AML-193 (cell line): ENCODE measurements at places on chromosomes 13 and 19.

- no peak for DNase-seq
These were observed 83.3 kb downstream of the KCTD15 start for GRCh38 chr19:33879818-33880575.

DNA sequence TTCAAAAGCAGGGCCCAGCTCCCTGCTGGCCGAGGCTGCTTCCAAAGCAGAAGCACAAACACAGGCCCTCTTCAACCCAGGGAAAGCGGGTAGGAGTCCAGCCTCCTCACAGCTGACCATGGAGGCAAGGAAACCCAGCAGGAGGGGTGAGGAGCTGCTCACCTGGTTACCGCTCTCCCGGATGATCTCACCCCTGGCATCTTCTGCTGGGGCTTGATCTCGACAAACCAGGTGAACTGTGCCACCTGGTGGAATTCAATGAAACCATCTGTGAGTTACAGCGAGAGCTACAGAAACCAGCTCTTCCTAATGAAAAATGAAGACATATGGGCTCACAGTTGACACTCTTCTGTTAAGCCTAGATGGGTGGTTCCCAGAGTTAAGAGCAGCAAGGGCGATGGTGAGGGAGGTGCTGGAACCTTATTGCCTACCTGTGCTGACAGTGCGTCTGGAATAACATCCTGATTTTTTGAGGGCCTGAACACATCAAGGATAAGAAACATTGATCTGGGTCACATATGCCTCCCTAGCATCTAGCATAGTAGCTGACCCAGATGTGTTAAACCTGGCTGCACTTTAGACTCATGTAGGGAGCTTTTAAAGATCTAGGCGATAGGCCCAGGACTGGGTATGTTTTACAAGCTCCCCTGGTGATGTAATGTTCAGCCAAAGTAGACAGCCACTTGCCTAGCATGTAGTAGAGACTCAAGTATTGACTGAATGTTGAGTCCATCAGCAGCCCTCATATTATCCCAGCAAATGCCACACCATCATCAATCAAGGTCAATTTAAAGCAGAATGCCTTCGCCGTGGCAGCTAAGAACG, 6.1 kb downstream of the DHRS12 start:
- DNase-seq = peak; percentile 52

- no peak for DNase-seq
These were observed 669 bp downstream of the GADD45B start for GRCh38 chr19:2476451-2477140.

DNA sequence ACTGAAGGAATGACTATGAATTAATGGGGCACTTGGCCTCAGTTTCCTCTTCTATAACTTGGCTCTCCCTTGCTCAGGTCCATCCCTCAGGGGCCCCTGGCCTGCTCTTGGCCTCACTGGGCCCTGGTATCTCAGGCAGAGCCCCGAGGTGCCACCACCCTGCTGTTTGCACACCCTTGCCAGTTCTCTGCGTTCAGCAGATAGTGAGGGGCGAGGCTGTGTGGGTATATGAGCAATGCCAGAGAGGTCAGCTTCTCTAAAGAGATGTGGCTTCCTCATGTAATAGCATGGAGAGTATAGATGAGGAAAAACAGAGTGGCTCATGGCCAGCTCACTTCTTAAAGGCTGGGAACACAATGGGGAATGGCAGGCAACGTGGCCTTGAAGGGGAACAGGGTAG, 76.1 kb downstream of the CYSLTR2 start:
- DNase-seq = no peak

- no peak for DNase-seq
These were observed 200.5 kb downstream of the POU4F1 start for GRCh38 chr13:78402708-78403400.

- DNase-seq = no peak
These were observed 5.5 kb upstream of the SERP2 start for GRCh38 chr13:44368062-44368591.

DNA sequence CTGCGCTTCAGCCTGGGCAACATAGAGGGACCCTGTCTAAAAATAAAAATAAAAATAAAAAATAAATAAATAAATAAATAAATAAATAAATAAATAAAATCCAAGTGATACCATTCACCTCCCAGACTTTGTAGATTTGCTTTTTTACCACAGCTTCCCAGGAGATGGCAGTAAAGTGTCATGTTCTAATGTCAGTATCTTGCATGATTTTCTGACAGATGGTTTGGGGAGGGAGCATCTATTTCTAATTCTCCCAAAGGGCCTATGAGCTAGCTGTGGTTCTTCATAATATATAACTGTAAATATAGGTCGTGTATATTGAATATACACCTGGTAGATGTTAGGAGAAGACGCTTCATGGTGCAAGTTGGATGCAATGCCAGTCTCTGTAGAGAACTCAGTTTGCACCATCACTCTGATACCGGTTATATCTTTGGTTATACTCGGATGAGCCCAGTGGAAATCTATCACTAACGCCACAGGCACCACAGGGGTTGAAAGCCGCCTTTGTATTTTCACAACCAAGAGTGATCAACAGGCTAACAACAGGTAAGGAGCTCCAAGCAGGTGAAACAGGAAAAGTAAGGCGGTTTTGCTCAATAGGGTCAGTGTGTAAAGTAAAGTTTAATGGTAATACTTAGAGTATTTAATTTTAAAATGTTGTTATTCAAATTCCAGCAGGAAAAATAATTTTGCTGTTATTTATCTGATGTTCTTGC, 13.9 kb downstream of the APLP1 start:
- DNase-seq = peak; percentile 66

GRCh38 chr13:99085808-99086266, 108.0 kb upstream of the DOCK9 start:
- no peak for DNase-seq

DNA sequence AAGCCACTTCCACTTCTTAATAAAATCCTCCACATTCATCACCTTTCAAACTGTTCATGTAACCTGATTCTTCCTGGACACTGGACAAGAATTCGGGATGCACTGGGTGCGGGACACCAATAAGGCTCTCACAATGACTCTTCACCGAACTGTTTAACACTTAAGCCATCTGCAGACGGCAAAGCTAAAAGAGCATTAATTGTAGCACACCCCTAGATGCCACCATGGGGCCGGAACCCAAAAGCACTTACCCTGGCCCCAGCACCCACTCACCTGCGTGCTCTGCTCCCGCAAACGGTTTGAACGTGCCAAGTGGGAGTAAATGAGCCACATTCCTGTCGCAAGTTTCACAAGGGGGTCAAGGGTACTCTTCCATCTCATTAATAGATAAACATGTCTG, 254.3 kb upstream of the PRR20A start:
- DNase-seq = no peak

GRCh38 chr19:37763488-37763887, 15.9 kb downstream of the ZNF573 start:
- no peak for DNase-seq

- DNase-seq = no peak
These were observed 7.3 kb downstream of the SIRT6 start for GRCh38 chr19:4174895-4175668.

DNA sequence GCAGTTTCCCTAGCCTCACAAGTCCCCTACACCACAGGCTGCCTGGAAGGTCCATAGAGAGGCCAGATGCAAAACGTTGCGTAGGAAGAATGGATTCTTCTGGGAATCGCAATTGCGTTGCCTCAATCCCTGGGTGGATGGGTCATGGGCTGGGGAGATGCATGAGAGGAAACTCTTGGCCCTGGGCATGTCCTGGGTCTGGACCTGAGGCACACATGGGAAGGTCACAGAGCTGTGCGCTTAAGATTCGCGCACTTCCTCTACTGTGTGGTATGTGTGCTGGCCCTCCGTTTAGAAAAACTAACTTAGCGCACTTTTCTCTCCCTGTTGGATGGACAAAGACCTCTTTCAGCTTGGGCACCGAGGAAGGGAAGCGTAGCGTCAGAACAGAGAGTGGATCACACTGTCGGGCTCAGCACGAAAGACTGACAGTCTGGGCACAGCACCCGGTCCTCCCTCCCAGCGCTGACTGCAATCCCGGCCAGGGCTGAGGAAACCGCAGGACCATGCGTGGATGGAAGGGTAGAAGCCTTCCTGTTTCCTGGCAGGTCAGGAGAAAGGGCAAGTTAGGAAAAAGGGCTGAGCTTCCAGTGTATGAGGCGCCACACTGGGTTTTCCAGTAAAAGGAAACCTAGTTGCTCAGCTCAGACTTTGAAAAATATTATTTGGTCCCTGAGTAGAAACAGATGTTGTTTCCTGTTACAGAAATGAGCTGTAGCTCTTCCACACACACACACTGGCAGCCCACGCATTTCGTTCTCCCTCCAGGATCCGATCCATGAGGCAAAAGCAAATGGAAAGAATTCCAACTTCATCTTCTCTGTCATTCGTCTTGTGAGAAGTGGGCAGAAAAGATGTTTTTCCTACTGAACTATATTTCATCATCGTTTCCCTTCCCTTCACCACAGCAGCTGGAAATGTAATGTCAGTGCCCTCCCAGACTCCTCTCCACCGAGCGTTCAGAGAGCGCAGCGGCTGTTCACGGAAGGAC, 86.0 kb downstream of the ING1 start:
- no peak for DNase-seq

DNA sequence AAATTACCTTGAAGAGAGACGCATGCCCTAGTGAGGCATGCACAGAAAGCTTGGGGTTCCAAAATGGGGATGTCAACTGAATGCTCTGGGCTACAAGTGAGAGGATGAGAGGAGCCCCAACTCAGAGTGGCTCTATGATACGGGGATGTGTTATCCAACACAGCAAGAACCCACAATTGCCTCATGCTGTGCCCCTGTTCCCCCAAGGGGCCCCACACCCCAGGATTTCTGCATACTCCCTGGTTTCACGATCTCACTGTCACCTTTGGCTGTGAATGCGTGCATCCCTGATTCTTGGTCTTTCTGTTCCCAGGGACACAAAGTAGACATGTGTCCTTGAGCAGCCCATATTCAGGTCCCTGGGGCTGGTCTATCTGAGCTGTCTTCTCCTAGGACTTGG, 29.3 kb downstream of the WDR88 start:
- peak; percentile 27 for DNase-seq

- DNase-seq = no peak
These were observed 9.5 kb upstream of the TYK2 start for GRCh38 chr19:10389863-10390262.

- DNase-seq = no peak
These were observed 1407.7 kb upstream of the SLC10A2 start for GRCh38 chr13:104473936-104474335.

- DNase-seq = peak; percentile 25
These were observed 80.4 kb downstream of the LRCH1 start for GRCh38 chr13:46633416-46633815.

GRCh38 chr13:99196466-99197116, 4.1 kb upstream of the UBAC2 start:
- DNase-seq = peak; percentile 71

DNA sequence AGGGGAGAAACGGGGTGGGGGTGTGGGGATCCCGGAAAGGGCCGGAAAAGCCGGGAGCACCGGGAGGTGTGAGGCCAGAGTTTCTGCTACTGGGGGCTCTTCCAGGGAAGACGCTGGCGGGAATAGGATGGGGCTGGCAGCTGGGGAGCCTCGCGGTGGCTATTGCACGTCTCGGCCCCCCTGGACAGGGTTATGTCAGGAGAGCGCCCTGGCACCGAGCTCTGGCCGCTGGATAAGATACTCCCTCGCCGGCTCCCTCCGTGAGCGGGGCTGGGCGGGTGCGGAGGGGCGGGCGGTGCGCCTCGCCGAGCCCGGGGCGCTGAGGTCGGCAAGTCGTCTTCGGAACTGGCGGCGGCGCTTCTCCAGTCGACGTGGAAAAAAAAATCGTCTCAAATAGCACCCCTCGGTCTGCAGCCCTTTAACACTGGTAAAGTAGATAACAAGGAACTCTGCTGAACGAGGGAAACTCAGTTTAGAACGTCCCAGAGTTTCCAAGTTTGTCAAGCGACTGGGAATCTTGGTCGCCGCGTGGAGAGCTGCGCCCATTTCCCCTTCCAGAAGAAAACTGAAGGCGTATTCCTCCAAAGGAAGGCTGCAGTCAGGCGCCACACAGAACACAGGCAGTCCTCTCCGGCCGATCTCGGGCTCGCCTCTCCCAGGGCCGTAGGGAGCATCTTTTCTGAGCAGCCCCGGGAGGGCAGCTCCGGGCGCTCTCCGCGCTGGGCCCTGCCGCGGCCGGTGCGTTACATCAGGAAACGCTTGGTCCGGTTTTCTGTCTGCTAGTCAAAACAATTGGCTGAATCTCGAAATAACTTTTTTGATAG, 115.1 kb downstream of the KCNRG start:
- no peak for DNase-seq

- no peak for DNase-seq
These were observed 400.5 kb upstream of the PCDH9 start for GRCh38 chr13:67630640-67631039.

DNA sequence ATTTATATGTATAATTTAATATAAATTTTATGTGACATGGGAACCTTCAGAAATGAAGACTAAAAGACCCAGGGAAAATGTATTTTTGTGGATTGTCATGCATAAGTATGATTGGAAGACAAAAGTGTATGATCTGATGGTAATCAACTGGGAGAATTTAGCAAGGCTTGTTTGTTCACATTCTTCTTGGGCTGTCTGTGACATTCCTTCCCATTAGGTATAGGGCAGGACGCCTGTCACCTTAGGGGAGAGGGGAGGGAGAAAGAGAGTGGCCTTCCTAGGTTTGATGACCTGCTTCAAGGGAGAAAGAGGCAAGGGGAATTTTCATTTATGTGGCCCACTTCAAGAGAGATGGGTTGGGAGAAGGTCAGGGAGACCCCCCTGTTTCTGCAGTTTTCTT, 22.4 kb downstream of the PIBF1 start:
- DNase-seq = no peak

DNA sequence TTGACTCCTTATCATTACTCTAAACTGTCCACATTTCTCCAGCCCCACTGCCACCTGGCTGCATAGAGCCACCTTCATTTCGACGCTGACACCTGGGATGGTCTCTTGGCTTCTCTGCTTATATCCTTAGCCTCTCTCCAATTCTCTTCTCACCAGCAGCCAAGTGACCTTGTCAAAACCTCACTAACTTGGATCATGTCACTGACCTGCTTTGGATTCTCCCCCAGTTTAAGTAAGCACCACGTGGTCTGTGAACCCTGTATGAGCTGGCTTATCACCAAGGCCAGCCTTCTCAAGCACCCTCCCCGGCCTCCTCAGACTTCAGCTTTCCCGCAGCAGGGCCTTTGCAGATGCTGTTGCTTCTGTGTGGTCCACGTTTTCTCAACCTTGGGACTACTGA, 12.3 kb upstream of the GGACT start:
- DNase-seq = no peak

DNA sequence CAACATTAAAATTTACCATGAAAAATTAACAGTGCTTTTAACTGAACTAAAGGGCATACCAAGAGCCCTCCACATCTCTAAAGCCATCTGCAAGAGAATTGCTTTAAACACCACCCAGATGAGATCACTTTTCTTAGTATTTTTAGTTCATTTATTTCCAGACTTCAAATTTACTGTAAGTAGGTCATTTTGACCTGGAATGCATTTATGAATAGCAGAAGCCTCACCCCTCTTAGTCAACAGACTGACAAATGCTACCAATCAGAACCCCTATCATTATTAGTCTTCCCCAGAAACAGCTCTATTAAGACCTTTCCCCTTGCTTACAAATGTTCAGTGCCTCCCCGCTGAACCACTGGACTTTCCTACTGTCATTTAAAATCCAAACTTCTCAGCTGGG, 27.3 kb downstream of the RUBCNL start:
- DNase-seq = no peak

- DNase-seq = no peak
These were observed 431.7 kb downstream of the SLITRK1 start for GRCh38 chr13:83450591-83450990.
